NB4 (cell line): ENCODE measurements at places on chromosomes 12 and 14.

- DNase-seq: no peak
Observed at GRCh38 chr14:51304941-51305340, 64.9 kb downstream of the TMX1 start.

- DNase-seq: peak; percentile 91
Observed at GRCh38 chr12:49232940-49233841, 31.7 kb upstream of the TUBA1C start.

DNA sequence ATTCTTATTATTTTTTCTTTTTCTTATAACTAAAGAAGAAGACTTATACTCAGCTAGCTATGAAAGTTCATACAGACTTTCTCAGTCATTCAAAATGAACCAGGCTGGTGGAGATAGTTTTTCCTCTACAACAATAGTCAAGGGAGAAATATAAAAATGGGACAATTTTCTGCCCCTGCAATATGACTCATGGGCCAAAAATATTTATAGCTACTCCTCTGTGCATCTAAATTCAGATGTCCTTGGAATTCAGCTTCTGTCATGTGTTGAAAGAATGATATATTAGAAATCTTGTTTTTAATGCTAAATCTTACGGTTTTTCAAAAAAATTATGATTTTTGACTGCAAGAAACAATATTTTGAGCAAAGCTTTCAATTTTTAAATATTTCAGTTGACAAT, 237.2 kb upstream of the SYT10 start:
- DNase-seq: no peak

GRCh38 chr14:94225460-94226378, 51.6 kb downstream of the PPP4R4 start:
- no peak for DNase-seq

DNA sequence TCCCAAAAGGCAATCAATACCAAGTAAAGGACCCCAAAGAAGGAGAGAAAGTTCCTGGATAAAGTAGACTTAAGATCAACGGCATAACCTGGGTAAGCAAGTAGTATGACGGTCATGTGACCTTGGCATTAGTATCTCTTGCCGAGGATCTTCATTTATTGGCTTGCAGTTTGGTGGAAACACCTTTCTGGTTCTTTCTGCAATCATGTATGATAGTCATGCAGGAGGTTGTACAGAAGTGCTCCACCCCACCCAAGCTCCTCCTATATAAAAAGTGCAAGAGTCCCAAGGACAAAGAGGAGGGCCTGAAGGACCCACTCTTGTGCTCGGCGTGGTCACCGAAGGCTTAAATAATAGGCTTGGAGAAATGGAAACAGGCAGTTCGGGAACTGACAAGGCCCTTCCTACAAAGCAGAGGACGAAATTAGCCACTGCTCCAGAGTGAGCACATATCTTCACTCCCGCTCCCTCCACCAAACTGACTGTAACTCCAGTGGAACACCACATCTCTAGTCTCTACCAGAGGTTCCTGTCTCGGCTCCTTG, 750 bp downstream of the CS start:
- peak; percentile 62 for DNase-seq

- no peak for DNase-seq
Observed at GRCh38 chr12:67299526-67299925, 30.4 kb downstream of the CAND1 start.

DNA sequence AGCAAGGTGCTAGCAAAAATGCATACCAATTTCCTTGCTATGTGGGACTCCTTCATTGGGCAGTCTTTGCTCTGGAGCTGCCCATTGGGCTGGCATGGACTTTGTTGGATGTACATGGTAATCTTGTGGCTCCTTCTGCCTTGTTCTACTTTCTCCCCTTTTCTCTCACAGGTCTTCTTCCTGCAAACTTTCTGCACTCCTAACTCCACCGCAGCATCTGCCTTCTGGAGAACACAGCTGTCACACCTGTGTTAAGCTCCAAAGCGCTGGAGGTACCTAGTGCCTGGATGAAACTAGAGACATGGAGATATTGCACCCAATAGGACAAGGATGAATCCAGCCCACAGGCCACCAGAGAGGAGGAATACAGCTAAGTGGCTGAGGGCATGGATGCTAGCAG, 60.7 kb upstream of the CCND2 start:
- DNase-seq: no peak

DNA sequence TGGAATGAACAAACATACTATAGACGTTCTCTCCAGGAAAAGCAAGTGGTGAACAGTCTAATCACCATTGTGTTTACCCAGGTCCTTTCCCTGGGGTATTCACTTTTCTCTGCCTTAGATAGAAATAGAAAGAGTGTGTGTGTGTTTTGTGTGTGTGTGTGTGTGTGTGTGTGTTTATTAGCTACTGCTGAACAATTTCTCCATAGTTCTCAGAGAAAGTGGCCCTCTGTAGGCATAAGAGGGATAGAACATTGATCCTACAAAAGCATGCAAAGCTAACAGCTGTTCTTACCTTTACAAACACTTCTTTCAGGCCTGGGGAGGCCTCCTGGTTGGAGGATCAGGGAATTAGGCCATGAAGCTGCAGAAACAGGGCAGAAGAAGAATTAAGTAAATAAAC, 665.7 kb upstream of the TBX3 start:
- DNase-seq: no peak

DNA sequence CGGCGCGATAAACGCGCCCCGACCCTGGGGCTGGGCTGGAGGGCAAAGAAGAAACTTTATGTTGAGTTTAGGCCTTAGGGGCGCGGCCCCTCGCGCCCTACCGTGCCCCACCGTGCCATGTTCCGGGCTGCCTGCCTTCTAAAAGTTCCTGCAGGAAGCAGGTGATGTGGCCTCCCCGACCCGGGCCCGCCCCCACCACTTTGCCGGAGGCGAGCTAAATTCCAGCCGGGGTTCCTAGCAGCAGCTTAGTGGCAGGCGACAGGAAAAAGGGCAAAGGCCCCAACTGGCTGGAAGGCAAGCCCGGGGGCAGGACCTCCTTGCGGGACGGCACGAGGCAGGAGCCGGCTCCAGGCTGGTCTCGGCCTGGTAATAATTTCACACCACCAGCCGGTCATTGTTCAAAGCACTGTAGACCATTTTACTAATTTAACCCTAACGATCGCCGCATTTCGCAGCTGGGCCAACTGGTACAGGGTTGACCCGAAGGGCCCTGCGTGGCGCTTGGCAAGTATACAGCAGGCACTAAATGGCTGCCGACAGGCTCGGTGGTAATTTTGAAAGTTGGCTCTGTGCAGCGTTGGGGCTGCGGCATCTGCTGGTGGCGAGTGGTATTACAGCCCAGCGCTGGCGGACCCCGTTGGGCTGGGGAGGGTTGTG, 895 bp upstream of the CCDC88C start:
- peak; percentile 88 for DNase-seq

GRCh38 chr12:119842380-119842779, 34.7 kb downstream of the CIT start:
- DNase-seq: no peak

GRCh38 chr12:104680491-104680890, 223.7 kb downstream of the CHST11 start:
- peak; percentile 82 for DNase-seq

DNA sequence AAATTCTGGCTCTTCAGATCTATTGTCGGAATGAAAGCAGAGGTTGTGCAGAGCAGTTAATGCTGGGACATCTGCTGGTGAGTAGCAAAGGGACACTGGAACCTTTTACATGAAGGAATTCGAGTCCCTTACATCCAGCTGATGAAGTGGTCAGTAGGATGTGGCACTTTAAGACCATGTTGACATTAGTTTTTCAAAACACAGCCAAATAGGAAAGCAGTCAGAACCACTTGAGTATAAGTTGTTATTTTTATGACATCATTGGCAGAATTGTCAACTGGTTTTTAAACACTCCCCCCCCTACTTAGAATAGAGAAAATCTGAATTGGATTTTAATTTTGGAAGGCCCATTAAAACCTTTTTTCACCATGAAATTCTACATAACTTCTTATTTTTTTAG, 46.8 kb upstream of the AMN start:
- DNase-seq: no peak

GRCh38 chr12:11638315-11638916, 11.1 kb upstream of the ETV6 start:
- no peak for DNase-seq

DNA sequence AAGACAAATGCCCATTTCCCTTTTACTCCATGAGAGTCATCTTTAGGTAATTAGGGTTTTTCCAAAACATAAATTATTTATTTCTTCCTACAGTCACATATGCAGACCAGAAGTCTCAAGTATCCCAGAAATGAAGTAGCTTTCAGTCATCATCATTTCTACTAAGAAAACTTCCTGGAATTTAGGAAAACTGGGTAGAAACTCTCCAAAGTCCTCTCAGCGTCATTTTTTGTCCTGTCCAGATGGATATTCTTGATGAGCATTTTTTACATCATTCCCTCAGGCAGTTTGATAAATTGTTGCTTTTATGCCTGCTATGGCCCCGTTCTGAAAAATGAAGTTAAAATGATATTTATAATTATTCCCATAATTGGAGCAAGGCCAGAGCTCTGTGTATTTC, 93.9 kb upstream of the DCN start:
- DNase-seq: no peak

DNA sequence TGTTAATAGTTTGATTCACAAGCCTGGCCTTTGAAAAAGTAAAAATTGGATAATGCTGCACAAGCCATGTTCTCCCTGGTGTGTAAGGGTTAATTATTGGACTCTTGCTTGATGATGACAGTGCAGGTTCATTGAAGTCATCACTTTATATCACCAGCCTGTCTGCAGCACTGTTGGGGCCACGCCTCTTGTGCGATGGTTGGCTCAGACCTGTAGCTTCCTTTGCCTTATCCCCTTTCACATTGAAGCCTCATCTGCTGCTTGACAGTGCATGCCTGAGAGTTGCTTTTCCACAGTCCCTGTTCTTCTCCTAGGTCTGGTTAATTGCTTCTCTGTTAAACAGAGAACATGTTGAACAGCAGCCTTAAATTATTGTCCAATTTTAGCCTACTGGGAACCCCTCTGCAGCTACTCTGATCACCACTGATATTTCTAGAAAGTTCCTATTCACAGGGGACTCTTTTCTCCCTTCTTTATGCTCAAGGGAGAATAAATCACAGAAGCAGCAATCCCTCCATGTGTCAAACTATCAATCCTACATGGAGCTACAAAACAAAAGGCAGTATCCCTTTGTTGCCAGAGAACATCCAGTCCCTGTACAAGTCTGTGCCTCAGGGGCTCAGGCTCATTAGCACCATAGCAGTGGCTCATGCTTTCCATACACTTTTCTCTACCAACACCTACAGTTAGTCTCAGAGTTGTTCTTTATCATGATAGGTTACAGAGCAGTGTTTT, 322.1 kb downstream of the RGS6 start:
- no peak for DNase-seq

GRCh38 chr12:23236811-23237210, 611.8 kb downstream of the ETNK1 start:
- DNase-seq: no peak
